ENCODE measurements at places on chromosomes 3 and 15.

GRCh38 chr3:105399062-105399461 lies 32.4 kb downstream of the ALCAM start:
- no peak for DNase-seq

DNA sequence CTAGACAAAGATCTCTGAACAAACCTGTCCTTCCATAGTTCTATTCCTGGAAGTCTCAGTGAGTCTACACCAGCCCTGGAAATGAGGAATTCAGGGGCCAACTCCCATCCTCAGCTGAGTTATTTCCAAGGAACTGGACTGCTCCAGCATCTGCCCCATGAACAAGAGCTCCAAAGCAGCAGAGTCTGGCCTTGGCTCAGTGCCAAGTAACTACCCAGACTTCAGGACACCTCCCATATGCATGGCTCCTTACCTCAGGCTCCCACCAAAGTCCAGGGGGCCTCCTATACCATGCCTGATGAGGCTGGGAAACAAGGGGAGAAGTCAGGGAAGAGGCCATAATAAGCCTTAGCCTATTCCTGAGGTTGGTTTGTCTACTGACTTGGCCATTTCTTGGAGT lies 45.0 kb downstream of the FAIM start:
- no peak for DNase-seq

- no peak for DNase-seq
These were observed 669.7 kb downstream of the ROBO1 start for GRCh38 chr3:79097964-79098660.

GRCh38 chr15:64236156-64236894 lies 73.5 kb upstream of the PPIB start:
- no peak for DNase-seq

DNA sequence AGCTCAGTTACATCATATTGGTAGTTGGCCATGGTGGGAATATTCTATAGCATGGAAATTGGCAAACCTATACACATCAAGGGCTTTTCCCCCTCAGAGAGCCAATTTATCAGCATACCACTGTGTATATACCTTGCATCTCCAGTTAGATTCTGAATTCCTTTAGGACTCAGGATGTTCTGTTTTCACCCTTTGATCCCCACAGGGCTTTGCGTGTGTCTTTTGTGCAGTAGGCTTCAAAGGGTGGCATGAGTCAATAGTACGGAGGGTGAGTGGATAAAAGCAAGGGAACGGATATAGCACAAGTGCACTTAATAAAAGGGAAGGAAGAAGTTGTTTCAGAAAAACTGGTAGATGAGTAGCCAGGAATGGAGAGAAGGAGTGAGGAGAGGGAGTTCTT lies 99.2 kb upstream of the RGMA start:
- DNase-seq, result no peak

GRCh38 chr3:104960579-104960978 lies 406.1 kb upstream of the ALCAM start:
- no peak for DNase-seq

DNA sequence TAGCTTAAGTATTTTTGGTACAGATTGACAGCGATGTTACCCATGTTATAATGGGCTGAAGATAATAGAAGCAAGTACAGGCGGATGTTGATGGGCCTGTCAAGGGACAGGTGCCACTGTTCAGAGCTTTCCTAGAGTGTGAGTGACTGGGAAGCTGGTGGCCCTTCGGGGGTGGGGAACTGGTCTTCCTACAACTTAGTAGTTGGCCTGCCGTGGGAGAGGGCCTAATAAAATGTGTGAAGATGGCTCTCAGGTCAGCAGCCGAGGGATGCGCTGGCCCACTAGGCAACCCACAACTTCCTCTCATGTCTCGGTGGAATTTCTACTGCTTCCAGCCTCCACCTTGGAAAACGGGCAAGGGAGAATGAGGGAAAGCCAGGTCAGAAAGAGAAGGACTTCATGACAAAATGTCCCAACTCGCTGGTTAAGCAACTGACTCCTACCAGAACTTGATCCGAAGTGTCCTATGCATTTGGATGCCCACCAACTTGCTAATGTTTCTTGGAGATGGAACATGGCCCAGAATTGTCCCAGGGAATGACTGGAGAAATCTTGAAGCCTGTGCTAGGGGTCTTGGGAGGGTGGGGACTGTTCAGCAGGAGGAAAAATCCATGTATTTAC lies 1.4 kb downstream of the GYG1 start:
- DNase-seq, result no peak

- DNase-seq, result no peak
These were observed 43.7 kb downstream of the MAGI1 start for GRCh38 chr3:65995030-65995429.

GRCh38 chr3:65927576-65927975 lies 111.1 kb downstream of the MAGI1 start:
- no peak for DNase-seq

- no peak for DNase-seq
These were observed 42.5 kb downstream of the ADAMTS7 start for GRCh38 chr15:78768531-78769408.

- DNase-seq, result no peak
These were observed 313.4 kb upstream of the NECTIN3 start for GRCh38 chr3:110758208-110758607.

- DNase-seq, result no peak
These were observed 39.8 kb downstream of the ADAMTS17 start for GRCh38 chr15:100301910-100302431.

DNA sequence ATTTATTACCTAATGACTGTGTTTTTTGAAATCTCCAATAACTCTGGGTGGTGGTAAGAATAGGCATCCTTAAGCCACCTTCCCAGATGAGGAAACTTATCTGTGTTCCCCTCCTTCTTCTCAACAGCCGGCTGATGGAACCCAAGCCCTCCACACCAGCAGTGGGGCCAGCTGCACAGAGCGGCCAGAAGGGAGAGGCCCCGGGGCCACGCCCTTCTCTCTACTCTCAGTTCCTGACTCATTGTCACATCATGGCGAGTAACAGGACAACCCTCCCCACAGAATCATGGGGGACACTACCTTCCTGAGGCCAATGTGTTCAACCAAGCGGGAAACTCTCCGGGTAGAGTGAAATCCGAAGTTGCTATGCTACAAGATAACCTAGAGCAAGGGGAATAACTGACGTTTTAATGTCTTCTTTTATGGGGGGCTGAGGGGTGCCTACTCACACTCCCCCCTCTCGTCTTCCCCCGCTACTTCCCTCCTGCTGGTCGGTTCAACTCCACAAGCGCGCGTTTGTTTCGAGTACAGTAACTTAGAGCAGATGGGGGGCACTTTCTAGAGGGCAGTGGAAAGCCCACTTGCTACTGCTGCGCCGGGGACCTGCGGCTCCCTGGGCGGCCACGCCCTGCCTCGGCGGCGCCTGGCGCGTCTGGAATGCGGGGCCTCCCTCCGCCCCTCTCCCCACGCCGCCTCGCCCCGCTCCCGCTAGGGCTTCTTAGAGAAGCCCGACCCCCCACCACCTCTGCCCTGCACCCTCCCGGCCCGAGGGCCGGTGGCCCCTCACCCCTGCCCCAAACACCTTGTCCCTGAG lies 621 bp downstream of the ANXA2 start:
- peak; percentile 17 for DNase-seq
